Left lung (tissue), 14 donors: ENCODE measurements at places on chromosomes 5 and 9.

- no peak for DNase-seq
These were observed 19.4 kb downstream of the PSMB7 start for GRCh38 chr9:124395826-124396225.

DNA sequence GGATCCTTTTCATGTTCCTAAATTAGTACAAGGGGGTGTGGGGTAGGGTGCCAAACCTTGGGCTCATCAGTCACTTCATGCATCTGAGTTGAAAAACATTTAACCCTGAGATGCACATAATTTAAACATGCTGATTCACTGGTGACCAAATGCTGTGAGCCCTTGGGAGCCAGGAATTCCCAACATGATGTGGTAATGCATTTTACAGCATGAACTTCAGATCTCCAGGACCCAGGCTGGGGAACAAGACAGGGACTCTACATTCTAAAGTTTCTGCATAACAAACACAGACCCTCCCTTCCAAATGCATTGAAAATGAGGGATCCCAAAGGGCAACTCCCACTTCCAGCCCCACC, 322.2 kb downstream of the NDUFS4 start:
- DNase-seq = no peak

- DNase-seq = no peak
These were observed 490.2 kb upstream of the NUDT12 start for GRCh38 chr5:104052558-104053352.

DNA sequence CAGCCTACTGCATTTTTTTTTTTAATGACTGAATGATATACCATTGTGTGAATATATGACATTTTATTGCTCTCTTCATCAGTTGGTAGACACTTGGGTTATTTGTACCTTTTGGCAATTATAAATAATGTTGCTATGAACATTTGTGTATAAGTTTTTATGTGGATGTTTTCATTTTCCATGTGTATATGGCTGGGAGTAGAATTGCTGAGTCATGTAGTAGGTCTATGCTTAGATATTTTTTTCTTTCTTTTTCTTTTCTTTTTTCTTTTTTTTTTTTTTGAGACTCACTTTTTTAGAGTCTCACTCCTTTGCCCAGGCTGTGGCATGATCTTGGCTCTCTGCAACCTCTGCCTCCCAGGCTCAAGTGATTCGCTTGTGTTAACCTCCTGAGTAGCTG, 32.9 kb upstream of the FAM120AOS start:
- DNase-seq = no peak

- peak; percentile 44 for DNase-seq
These were observed 442 bp downstream of the NEURL1B start for GRCh38 chr5:172641359-172642050.

GRCh38 chr5:135162661-135163265, 128.7 kb upstream of the PITX1 start:
- DNase-seq = no peak

DNA sequence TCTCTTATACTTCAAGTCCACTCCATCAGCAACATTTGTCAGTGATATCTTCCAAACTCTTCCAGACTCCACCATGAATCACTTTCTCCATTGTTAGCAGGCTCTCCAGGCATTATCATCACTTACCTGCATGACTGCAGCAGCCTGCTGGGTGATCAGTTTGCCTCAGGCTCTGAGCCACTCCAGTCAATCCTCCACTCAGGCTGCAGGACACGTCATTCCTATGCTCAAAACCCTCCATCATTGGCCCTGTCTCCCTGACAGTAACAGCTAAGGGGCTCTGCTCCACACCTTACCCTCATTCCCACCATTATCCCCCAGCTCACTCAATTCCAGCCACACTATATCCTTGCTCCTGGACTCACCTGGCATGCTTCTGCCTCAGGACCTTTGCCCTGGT, 10.7 kb downstream of the DIRAS2 start:
- no peak for DNase-seq

DNA sequence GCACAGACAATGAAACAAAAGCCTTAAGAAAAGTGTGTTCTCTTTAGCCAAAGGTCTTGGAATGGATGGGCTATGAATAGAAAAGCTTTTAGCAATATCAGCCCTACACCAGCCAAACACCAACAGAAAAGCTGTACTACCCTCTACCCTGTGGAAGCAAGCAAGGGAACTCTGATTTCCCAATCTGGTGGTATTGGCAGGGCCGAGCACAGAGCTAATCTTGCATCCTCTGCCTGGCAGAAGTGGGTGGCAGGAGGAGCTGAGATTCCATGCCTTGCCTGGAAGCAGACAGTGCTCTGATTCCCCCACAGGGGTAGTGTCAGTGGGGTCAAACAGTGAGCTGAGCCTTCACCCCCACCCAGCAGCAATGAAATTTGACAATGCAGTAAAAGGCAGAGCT, 29.6 kb upstream of the ZNF782 start:
- no peak for DNase-seq

DNA sequence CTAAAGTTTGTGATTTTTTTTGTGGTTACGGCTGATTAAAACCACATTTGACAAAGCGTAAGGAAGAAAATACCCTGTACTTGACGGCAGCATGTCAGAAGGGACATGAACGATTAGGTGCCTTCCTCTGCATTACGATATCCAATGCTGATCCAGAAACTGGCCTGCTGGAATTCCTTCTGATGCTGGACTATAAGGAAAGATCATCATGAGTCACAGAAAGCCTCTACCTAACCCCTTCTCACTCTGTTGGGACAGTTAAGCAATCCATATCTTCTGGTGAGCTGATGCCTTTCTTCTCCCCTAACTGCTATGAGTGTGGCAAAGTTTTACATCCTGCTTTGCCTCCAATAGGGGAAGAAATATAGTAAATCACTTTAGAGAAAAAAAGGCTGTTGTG, 78.4 kb upstream of the PAPPA start:
- DNase-seq = no peak

DNA sequence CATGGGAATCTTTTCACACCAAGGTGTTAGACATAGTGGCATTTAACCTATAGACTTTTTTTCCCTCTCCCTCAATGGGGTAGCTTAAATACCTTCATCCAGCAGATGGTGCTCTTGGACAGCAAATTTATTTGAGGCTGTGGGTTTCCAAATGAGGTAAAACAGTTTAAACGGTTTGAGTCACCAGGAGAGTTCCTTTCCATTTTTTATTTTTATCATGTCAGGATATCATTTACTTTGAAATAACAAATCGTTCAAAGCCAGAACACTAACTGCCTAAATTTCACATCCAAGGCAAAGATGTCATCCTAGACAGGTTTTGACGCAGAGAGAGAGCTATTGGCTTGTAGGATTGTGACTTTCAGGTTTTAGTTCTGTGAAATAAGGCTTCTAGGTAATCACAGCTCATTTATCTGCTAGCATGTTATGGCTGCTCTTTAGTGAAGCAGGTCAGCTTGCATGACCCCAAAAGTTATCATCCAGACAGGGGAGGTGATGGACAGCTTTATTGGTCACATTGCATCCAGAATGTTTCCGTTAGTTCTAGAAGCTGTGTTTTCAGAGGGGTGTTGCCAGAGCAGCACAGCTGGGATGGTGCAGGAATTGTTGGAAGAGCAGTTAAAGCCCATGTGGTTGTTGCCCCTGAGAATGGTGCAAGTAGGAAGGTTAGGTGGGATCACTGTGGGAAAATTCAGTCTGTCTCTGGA, 69.8 kb downstream of the KDM4C start:
- DNase-seq = peak; percentile 60
